ENCODE measurements at places on chromosomes 3 and 15. TPM values are rescaled to one million over a fixed set of nuclear protein-coding genes. Genes with fewer than 3 reads are reported as not detected.
A peak's percentile ranks its signal among the peaks of the same experiment; 100 is the strongest.

Gene ITIH4
- 5.9 TPM for total RNA-seq

Gene CLEC3B
- total RNA-seq: 41.7 TPM

Gene TIMMDC1
- 30.0 TPM for total RNA-seq

Gene RTP4
- total RNA-seq: 0.98 TPM

Gene ASB14
- not detected for total RNA-seq

DNA sequence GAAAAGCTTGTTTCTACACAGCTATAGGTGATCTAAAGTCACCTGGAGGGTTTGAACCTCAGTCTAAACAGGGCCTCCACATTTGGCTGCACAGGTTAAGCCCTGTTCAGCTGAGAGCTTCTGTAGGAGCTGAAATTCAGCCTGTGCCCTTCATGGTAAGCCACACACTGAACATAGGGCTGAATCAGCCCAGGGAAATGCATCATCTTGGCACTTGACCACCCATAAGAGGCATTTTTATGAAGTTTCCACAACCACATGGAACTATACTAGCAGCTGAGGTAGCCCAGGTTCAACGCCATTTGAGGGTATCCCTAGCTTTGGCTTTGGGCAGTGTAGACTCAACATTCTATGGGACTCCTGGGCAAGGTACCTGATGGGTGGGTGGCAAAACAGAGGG lies 126.8 kb downstream of the FAM174B start:
- no peak for DNase-seq

GRCh38 chr3:106299300-106300098 lies 430.7 kb upstream of the CBLB start:
- no peak for DNase-seq

DNA sequence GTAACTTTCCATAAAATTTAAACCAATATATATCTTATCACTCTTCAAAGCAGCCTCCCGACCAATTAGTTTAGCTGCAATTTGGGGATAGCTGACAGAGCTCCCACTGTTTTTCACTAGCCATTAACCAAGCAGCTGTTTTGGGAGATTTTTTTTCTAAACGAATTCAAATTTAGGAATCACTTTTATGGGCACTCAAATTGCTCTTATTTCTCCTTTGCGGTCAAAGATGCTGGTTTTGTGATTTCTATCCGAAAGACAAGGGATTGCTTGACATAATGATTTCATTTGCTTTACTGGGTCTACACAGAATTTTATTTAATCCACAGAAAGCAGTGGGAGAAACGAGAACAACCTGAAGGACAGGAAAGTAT lies 505.7 kb upstream of the IL12A start:
- DNase-seq: no peak

- DNase-seq: no peak
Observed at GRCh38 chr3:53880396-53881345, 1.3 kb downstream of the ACTR8 start.

DNA sequence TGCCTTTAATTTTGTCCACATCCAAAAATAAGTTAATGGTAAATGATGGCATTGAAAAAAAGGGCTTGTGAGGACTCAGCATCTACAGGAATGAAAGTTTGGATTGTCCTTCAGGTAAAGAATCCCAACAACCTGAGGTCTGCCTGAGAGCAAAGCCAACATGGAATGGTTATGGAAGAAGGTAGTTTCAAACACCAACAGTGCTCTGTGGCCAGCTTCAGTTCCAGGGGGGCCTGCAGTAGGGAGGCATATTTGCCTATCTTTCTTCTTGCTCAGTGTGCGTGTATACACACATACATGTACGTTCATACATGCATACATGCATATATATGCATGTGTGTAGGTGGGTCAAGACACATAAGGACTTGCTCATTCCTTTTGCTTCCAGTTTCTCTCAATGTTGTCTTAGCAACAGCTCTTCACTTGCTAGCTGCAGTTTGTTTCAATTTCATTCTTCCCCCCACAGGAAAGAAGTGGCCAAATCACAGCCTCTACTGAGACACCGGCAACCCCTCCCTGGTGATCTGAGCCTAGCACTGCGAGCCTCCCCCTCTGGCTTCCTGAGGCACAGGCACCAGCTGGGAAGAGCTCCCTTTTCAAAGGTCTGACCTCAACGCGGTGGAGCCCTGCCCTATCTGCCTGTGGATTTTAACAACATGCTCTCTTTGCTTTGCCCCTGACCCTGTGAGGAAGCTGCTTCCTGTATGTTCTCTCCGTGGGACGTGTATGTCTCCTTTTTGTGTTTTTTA lies 146.2 kb downstream of the KLF13 start:
- peak; percentile 87 for DNase-seq

DNA sequence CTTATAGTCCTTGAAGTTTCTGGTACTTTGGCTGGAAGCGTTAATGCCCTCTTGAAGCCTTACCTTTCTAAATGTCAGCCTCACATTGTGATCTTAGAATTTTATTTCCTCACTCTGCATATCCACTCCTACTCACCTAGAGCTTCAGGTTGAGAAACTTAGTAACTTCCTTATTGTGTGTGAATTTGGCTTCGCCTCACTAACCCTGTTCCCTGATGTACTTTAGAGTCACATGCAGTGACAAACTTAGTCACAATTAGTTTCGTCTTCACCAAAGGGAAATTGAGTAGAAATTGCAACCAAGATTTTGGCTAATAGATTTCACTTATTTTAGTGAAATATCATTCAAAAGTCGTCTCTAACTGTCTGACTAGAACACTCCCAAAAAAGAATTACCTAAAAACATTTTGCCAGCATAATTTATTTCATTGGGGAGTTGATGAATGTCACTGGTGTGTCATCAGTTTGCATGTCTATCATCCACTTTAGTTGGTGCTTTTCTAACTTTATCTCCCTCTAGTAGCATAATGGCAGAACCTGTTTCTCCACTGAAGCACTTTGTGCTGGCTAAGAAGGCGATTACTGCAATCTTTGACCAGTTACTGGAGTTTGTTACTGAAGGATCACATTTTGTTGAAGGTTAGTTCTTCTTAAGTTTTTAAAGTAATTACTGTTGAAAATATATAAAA lies 960 bp downstream of the MFN1 start:
- DNase-seq: no peak

GRCh38 chr3:123481722-123482457 lies 33.0 kb upstream of the ADCY5 start:
- no peak for DNase-seq

GRCh38 chr3:87509401-87509800 lies 233.0 kb upstream of the POU1F1 start:
- no peak for DNase-seq

DNA sequence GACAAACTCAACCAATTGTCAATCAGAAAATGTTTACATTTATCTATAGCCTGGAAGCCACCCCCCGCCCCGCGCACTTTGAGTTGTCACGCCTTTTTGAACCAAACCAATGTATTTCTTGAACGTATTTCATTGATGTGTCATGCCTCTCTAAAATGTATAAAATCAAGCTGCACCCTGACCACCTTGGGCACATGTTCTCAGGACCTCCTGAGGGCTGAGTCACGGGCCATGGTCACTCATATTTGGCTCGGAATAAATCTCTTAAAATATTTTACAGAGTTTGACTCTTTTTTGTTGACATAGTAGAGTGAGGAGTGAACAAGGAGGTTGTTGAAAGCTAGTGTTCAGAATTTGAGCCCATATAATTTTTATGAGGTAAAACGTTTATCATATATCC lies 6.5 kb downstream of the MCTP2 start:
- no peak for DNase-seq

GRCh38 chr15:51758645-51759044 lies 7.2 kb downstream of the TMOD2 start:
- no peak for DNase-seq

Data from vagina (tissue), 2 donors.